Colonic mucosa (tissue), 4 donors: ENCODE measurements at places on chromosomes 6 and 20. TPM values are rescaled to one million over a fixed set of nuclear protein-coding genes. Genes with fewer than 3 reads are reported as not detected.

- no peak for DNase-seq
These were observed 63.5 kb upstream of the E2F3 start for GRCh38 chr6:20338156-20338555.

DNA sequence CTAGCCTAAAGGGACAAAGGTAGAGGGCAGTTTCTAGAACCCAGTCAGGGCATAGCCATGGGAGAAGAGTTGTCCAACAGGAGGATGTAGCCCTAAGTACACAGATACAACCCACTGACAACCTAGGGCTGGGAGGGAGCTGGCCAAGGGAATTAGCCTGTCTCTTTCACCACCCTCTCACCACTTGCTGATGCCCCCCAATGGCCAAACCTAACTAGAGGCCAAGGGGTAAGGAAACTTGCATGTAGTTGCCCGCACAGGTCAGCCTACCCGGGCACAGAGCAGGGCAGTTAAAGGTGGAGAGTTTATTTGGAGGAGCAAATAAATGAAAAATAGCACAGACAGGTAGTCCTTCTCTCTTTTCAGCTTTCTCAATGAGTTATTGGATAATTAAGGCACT is 143.3 kb downstream of the LRFN2 start:
- DNase-seq, result no peak

DNA sequence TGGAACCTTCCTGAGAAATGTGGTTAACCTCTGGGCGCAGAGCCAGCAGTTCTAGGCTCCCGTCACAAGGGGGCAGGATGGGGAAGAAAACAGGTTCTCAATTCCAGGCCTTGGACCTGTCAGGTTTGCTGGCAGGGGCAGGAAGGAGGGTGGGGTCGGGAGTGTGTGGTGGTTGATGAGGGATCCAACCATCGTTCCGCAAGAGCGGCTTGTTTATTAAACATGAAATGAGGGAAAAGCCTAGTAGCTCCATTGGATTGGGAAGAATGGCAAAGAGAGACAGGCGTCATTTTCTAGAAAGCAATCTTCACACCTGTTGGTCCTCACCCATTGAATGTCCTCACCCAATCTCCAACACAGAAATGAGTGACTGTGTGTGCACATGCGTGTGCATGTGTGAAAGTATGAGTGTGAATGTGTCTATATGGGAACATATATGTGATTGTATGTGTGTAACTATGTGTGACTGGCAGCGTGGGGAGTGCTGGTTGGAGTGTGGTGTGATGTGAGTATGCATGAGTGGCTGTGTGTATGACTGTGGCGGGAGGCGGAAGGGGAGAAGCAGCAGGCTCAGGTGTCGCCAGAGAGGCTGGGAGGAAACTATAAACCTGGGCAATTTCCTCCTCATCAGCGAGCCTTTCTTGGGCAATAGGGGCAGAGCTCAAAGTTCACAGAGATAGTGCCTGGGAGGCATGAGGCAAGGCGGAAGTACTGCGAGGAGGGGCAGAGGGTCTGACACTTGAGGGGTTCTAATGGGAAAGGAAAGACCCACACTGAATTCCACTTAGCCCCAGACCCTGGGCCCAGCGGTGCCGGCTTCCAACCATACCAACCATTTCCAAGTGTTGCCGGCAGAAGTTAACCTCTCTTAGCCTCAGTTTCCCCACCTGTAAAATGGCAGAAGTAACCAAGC is 29.6 kb downstream of the SRSF3 start:
- DNase-seq, result peak; percentile 98

DNA sequence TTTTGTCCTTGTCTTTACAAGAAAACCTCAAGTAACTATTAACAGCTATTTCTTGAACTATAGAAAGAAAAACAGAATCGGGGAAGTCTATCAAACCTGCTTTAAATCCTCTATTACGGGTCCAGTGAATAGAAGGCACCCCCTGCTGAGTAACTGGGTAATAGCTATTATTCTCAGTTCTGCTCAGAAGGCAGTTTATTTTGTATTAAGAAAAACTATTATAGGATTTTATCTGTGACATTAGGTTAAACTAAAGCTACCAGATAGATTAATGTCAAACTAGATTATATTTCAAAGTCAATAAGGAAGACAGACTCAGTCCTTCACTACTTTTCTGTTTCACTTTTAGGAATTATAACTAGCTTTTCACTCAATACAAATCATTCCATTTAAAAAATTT is 93.7 kb downstream of the DST start:
- no peak for DNase-seq

- no peak for DNase-seq
These were observed 408 bp downstream of the PTCHD4 start for GRCh38 chr6:48110436-48111142.

GRCh38 chr6:1082285-1082935 is 229.5 kb upstream of the FOXQ1 start:
- no peak for DNase-seq

DNA sequence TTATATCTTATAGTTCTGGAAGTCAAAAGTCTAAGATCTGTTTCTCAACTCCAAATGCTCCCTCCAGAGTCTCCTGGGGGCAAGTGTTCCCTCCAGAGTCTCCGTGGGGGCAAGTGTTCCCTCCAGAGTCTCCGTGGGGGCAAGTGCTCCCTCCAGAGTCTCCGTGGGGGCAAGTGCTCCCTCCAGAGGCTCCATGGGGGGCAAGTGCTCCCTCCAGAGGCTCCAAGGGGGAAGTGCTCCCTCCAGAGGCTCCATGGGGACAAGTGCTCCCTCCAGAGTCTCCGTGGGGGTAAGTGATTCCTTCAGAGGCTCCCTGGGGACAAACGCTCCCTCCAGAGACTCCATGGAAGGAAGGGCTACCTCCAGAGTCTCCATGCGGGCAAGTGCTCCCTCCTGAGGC is 34.0 kb upstream of the THBS2 start:
- DNase-seq, result no peak

- DNase-seq, result no peak
These were observed 127.5 kb downstream of the EYA4 start for GRCh38 chr6:133368664-133369063.

- no peak for DNase-seq
These were observed 19.4 kb downstream of the GPX6 start for GRCh38 chr6:28496099-28496779.

- DNase-seq, result no peak
These were observed 13.6 kb upstream of the TNFRSF21 start for GRCh38 chr6:47323321-47323720.

DNA sequence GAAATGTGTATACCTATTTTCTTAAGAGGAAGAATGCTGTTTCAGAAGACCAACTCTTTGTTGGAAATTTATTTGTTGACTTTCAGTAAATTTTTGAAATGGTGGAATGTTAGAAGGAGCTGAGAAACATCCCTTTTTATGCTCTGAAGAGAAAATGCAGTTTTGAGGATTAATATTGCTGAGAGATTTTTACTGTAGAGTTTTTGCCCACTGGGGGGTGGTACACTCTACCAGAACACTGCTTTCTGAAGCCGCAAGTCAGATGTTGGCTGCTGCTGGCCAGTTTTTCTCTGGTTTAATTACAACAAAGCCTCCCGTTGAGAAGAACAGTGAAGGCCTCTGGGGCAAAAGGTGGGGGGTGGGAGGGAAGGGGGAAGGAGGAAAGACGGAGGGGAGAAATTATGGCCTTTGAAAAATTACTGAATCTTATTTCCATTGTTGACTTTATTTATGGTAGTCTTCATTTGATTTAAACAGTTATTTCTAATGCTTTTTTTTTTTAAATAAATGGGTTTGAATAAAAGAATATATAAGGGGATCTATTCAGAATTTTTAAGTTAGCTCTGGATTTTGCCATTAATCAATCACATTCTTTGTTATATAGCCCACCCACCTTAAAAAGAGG is 3.0 kb downstream of the FLRT3 start:
- DNase-seq, result no peak

- no peak for DNase-seq
These were observed 860 bp downstream of the DEFB124 start for GRCh38 chr20:31474097-31474436.

DNA sequence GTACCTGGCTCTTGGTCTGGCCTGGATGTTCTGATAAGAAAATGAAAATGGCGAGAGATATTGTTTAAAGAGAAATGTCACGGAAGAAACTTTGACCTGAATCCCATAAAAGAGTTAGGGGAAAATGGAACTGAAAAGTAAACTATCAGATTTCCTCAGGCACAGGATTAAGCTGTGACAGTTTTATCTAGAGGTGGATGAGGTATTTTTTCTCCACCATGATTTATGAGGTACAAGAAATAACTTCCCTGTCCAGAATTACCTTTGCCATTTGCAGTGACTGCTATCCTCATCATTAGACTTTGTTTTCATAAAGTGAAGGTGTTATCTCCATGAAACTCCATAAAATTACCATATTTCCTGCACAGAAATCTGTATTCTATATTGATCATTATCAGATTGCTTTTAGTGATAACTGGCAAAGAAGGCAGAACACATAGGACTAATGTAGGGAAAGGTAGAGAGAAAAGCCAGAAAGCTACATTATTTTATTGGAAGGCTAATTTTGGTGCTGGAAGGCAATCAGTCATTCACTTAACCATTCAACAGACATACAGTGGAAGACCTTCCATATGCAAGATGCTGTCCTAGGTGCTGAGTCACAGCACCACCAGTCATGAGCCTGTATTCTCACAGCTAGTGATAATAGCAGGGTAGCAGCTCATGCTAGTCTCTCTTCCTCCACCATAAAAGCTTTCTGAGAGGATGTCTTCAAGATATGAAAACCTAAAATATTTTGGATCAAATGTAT is 427.3 kb upstream of the CITED2 start:
- DNase-seq, result no peak

GRCh38 chr6:53441035-53441493 is 92.3 kb upstream of the ELOVL5 start:
- DNase-seq, result no peak

DNA sequence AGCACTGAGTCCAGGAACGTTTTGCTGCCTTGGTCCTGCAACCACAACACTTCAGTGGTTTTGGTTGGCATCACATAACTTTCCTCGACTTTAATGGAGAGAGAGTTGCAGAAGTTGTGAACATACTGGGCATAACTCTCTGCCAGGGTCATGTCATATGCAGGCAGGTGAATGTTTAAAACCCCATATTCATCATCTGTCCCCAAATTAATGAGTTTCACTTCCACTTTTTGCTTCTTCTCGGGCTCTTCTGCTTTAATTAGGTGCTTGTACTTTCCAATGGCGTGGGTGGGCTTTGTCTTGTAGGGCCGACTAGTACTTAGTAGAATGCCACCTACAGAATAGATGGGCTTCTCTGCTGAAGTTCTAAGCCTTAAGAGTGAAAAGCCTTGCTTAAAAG is 45.2 kb upstream of the TFAP2A start:
- DNase-seq, result no peak

GRCh38 chr20:37841389-37841788 is 61.5 kb upstream of the VSTM2L start:
- no peak for DNase-seq

- no peak for DNase-seq
These were observed 266.0 kb upstream of the CITED2 start for GRCh38 chr6:139640448-139640847.

- no peak for DNase-seq
These were observed 131.6 kb upstream of the AGPAT4 start for GRCh38 chr6:161405418-161405817.

DNA sequence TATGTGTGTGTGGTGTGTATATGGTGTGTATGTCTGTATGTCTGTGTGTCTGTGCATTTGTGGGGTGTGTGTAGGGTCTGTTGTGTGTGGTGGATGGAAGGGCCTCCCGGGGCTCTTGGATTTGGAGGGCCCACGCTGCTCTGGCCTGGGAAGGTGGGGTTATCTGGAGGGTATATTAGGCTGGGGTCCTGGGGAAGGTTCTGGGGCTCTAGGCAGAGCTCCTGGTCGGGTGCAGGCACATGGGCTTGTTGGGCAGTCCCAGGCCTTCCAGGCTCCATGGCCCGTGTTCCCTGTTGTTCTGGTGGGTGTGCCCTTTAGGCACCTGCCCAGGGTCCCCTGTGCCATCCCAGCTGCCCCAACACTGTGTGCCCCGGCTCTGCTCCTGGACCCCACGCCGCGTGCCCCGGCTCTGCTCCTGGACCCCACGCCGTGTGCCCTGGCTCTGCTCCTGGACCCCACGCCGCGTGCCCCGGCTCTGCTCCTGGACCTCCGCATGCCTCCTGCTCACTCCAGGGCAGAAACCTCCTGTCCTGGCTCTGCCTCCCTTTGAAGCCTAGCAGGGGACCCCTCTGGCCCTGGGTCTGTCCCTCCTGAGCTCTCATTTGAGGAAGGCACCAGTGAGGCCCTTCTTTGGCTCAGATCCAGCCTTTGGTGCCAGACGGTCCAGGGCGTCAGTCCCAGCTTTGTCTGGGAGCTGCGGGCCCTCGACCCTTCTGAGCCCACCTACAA is 10.2 kb upstream of the MYT1 start:
- DNase-seq, result no peak

DNA sequence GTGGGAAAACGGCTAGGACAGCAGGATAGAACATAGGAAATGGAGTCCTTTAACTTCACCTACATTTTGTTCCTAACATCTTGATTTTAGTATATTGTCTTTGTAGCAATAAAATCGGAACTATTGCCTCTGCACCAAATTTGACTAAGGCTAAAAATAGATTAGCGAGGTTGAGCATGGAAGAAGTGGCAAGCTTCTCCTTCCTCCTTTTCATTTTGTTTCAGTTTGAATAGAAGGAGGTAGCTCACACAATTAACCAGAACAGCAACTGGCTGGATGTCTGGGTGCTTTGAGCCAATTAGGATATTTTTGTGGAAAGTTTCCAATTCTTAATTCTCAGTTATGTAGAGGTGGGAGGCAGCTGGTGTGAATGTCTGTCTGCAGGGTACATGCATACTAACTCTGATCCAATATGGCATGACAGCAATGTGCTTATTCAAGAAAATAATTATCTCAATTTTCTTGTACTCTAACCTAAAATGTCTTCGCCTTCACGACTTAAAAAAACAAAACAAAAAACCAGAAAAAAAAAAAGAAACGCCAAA is 3.1 kb upstream of the HECA start:
- DNase-seq, result no peak

DNA sequence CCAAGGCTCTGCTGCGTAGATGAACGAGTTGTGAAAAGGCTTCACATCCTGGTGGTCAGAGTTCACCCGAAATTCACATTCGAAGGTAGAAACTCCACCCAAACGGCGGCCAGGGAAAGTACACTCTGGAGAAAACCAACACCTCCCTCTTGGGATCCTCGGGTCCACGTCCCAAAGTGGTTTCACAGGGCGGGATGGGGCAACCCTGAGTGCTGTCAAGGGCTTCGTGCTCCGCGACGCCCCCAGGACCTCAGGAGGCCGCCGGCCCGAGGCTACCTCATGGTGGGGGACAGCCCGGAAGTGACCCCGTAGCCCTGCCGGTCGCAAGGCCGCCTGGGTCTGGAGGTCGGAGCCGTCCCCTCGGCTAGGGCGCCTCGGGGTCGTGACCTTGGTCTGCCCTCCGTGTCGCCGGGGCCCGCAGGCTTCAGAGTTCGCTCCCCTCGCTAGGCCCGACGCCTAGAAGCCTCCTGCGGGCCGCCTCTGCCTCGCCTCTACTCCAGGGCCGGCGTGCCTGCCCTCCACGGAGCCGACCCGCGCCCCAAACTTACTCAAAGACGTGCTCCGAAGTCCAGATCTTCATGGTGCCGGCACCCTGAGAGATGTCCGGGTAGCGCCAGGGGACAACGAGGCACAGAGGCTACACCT is at the start of gene PRELID3B:
TSS of gene PRELID3B (minus strand) at position 636 of the 645 bp plus-strand sequence. CDS start at position 580, 56 bp downstream.
- peak; percentile 73 for DNase-seq

- no peak for DNase-seq
These were observed 42.0 kb upstream of the OLIG3 start for GRCh38 chr6:137536104-137536773.

The AIF1 gene
- total RNA-seq, result 20.7 TPM

The LBP gene
- not detected for total RNA-seq

The RNF182 gene
- total RNA-seq, result not detected

The VIP gene
- total RNA-seq, result 1.5 TPM

The DSN1 gene
- total RNA-seq, result 24.2 TPM

The LHFPL5 gene
- total RNA-seq, result not detected

The CCN5 gene
- total RNA-seq, result 2.9 TPM

The BCAS1 gene
- total RNA-seq, result 67.9 TPM

The PBOV1 gene
- total RNA-seq, result not detected
